ENCODE measurements at places on chromosomes 6 and 20.

DNA sequence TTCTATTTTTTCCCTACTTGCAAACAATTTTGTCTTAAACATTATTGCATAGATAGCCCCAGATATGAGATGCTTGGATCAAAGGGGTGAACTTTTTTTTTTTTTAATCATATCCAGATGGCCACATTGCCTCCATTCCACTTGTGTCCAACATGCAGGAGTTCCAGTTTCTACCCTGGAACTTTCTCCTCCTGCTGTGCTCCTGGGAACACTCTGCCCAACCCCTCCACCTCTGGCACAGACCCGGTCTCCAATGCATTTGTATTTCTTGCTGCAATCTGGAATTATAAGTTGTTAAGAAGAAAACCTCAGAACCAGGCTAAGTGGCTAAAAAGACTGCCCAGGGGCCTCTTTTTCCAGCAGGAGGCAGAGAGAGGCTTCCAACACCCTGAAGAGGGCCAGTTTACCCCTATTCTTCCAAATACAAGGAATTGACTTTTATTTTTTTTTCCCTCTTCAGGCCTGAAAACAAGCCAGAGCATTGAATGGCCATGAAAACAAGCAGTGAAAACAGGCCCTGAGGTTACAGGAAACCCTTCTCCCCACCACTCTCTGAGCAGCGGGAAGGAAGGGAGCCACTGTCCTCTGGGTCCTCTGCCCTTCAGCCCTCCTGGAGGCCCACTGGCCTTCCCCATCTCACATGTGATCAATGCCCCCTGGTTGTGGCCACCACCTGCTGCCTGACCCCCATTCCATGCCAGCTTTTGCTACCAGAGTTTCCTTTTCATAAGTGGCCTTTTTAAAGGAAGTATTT lies 44.3 kb downstream of the PDYN start:
- DNase-seq = no peak

DNA sequence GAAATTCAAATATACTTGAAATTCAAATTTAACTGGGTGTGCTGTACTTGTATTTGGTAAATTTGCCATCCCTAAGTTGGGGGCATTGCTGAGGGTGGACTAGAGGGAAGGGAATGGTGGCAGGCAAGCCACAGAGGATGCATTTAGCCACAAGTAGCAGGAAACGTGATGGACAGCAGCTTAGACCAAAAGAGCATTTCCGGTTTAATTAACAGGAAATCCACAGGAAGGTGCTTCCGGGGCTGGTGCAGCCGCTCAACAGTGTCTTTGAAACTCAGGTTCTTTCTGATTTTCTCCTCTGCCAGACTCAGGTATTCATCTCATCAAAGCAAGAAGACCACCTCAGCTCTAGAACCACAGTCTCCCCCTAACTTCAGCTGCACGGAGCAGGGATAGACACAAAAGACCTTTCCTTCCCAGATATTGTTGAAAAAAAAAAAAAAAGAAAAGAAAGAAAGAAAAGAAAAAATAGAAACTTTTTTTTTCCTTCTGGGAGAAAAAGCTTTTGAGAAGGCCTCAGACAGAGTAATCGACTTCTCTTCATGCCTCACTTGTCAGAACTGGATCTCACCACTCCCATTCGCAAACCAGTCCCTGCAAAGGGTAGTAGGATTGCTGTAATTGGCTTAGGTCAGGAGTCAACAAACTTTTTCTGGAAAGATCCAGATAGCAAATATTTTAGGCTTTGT lies 8.0 kb upstream of the BCAS1 start:
- DNase-seq = no peak

DNA sequence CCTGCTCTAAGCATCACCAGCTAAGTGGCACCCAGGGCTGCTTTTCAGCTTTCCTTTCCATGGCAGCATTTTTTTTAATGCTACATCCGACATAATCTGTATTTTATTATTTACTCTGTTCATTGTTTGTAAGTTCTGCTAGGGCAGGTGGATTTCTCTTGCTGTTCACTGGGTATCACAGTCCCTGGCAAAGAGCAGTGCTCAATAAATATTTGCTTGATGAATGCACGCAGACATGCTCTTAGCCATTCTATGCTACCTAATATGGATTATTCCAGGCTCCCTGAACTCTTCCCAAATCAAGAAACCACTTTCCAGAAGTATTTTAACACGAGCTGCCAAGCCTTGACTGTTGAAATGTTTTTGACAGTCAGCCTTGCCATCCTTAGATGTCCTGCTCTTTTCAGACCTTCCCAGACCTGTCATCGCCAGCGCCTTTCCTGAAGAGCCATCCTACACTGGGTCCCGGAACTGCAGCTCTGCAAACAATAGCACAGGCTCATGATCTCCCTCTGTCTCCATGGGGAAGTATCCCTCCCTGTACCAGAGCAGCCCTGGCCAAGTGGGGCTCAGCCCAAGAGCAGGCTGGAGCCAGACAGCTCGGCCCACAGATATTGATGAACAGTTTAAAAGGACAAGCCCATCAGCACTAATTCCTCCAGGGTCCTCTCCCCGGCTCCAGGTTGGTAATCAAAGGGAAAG lies 136.5 kb upstream of the CDH4 start:
- DNase-seq = no peak

DNA sequence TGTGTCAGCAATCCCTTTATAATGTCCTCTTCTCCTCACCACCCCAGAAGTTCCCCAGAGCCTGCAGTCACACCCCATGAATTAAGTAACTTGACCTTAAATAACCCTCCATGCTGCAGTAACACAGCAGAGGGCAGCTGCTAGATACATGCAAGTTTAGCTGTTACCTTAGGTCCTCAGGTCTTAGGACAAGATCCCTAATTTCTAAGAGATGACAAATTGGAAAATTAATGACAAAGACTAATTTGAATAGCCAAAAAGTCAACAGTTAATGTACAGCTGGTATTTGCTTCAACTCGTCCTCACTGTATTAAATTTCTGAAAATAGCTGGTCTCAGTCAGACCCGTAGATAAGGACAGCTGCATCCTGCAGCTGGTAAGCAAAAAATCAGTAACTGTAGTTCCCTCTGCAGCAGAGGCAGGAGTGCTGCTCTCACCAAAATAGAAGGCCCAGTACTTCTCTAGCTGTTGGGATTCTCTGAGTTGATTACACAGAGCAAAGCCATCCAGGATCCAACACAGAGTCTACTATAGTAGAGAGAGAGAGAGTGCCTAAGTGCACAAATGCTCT lies 62.4 kb downstream of the TNFRSF21 start:
- DNase-seq = no peak

DNA sequence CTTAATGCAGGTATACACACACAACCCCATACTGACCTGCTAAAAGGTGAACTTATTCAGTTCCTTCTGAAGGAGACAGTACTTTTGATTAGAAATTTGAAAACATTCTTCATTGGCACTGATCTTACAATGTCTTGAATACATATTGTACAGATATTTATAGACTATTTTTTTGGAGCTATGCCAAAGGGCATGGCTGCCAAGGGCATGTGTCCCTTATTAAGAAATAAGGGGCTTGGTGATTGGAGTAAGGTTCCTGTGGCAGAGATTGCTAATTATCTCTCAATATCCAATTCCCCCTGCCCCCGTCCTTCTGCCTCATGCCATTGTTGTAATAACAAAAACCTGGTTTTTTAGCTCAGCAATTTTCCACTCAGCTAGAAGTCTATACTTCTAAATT lies 355.9 kb downstream of the FARS2 start:
- no peak for DNase-seq

GRCh38 chr6:75499640-75500039 lies 6.0 kb upstream of the FILIP1 start:
- no peak for DNase-seq

- no peak for DNase-seq
These were observed 42.3 kb downstream of the PPP1R16B start for GRCh38 chr20:38847840-38848239.

- no peak for DNase-seq
These were observed 79.8 kb downstream of the PSMB1 start for GRCh38 chr6:170473301-170473717.

GRCh38 chr6:53432318-53433161 lies 83.8 kb upstream of the ELOVL5 start:
- DNase-seq = no peak

GRCh38 chr6:26401987-26402658 lies at the start of gene BTN3A1:
Gene BTN3A1 (plus strand): TSS chr6:26402275. CDS start chr6:26405564, 3,289 bp downstream.
- DNase-seq = peak; percentile 14

- no peak for DNase-seq
These were observed 33.1 kb upstream of the MLN start for GRCh38 chr6:33836806-33837469.

- no peak for DNase-seq
These were observed 42.3 kb upstream of the MRPS10 start for GRCh38 chr6:42259841-42260395.

- no peak for DNase-seq
These were observed 62.3 kb upstream of the SYNDIG1 start for GRCh38 chr20:24407151-24407550.

DNA sequence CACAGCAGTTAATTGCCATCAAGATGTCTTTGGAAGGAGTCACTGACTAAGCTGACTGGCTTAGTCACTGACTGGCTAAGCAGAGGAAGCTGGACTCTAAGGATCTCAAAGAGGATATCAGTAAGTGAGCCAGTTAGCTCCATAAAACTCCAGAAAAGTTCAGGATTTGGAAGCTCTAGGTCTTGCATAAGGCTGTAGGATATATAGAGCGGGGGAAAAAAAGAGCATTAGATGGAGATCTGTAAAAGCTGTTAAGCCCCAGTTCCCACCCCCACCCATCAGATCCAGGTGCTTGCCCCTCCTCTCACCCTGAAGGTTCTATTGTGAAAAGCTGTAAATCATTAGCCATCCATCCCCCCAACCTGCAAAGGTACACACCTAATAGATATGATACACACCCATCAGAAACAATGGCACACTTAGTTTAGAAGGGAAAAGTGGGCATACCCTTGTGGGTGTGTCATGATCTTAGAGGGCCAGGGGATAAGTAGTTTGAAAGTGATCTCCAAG lies 32.2 kb downstream of the CARMIL1 start:
- DNase-seq = no peak

DNA sequence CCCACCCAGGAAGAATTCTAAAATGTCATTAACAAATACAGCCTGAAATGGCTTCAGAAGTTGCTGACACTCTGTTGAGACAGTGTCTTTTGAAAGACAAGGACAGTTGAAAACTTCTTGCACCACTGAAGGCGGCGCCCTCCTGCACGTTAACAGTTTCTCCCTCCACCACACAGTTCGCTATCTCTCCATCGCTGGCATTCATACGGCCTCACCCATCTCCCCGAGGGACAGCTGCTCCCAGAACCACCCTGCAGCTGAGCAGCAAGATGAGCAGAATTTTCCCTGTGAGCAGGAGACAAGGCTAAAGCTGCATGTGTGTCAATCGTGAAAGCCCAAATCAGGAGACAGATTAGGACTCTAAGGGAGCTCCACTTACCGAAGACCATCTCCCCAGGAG lies 113.3 kb downstream of the LY86 start:
- no peak for DNase-seq

DNA sequence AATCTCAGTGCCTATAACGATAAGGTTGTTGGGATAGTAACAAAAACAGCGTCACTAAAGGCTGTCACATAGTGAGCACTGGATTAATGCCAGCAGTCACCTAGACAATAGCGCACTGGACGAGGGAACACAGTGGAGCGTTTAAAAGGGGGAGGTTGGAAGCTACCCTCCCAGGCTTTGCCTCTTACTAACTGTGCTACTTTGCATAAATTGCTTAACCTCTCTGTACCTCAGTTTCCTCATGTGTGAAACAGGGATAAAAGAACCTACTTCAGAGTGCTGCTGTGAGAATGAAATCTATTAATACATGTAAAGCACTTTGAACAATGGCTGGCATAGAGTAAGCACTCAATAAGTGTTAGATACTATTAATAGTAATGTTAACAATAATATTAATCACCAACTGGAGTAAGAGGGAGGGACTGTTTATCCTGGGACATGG lies 10.5 kb downstream of the BCL2L1 start:
- DNase-seq = no peak

- no peak for DNase-seq
These were observed 21.4 kb upstream of the ADRM1 start for GRCh38 chr20:62281161-62281933.

DNA sequence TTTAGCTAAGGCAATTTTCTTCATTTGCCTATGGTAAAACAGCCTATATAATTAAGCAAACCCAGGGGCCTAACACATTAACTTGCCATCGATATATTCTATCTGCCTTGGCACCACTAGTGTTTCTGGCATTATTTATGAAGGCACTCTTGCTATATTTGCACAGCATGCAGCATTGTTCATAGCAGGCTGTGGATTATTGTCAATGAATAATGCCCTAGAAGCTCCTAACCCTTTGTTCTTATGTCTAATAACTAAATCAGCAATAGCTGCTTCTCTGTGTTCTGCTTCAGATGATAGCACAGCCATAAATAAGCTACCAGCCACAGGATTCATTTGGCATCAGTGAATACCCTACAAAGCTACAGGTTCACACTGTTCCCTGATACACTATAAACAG lies 254.8 kb upstream of the STXBP5 start:
- no peak for DNase-seq

GRCh38 chr6:93407186-93407585 lies 12.2 kb downstream of the EPHA7 start:
- DNase-seq = no peak

DNA sequence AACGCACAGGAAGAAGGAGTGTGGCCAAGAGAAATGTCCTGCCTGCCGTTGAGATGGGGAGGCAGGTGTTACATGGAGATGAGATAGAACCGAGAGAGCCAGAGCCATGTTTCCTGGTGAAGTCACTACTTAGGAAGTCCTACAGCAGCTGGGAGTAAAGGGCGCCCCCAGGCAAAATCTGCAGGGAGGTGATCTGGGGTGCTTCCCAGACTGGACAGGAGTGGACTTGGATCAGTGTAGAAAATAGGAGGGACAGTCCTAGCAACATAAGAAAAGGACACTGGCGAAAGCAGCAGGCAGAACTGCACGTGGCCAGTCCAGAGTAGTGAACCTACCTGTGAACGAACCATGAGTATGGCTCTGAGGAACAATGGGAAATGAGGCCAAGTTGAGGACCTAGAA lies 85.3 kb downstream of the CD164 start:
- no peak for DNase-seq

GRCh38 chr20:10090588-10091166 lies 55.9 kb downstream of the ANKEF1 start:
- DNase-seq = no peak

DNA sequence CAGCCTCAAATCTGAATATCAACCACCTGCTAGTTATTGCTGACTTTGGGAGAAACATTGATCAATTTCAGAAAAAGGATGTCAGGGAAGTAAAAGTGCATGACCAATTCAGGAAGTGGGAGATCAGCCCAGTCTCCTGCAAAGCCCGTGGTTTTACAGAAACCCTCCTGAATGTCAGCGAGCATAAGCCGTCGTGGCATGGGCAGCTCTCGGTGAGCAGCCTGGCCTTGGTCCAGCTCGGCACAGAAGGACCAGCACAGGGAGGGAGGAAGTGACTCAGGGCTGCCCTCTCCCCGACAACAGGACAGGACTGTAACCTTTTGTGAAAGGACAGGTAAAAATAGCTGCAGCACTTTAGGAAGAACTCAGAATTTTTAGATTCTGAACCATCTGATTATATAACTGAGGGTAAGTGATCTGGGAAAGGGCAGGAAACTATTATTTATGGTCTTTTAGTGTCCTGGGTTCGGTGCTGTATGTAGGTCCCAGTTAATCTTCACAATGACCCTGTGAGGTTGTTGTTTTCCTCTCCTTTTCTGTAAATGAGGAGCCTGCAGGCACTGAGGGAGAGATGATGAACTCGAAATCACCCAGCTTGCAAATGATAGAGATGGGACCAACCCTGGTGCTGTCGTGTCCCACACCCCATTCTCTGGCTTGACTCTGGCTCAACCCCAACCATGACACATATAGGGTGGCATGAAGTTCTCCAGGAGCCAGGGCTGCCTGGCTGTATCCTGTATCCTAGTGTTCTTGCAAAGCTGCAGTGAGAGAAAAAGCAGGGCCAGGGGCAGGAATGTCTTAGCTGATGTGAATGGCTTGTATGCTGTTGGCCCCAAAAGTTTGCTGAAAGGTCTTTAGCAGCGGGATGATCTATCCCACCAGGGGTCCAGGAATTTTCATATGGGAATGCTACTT lies 37.6 kb downstream of the NRN1 start:
- DNase-seq = no peak
